ENCODE measurements at places on chromosomes 1 and 21.

GRCh38 chr1:61566177-61566576, 158.8 kb downstream of the TM2D1 start:
- no peak for DNase-seq

DNA sequence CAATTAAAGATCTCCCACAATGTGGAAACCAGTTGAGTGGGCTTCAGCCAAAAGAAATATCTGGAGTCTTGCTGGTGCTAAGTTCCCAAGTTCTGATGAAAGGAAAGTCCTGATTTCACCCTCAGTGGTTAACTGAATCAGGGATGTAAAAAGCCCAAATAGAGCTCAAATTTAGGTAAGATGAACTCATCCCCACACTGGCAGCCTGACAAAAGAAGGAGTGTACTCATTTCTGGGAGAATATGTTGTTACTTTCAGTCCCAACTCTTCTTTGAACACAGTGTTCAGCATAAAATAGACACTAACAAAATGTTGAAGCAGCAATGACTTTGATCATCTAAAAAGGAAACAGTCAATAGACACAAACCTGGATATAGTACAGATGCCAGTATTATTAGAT, 91.7 kb downstream of the CHRM3 start:
- no peak for DNase-seq

- no peak for DNase-seq
Observed at GRCh38 chr1:12081648-12082396, 18.7 kb downstream of the TNFRSF8 start.

DNA sequence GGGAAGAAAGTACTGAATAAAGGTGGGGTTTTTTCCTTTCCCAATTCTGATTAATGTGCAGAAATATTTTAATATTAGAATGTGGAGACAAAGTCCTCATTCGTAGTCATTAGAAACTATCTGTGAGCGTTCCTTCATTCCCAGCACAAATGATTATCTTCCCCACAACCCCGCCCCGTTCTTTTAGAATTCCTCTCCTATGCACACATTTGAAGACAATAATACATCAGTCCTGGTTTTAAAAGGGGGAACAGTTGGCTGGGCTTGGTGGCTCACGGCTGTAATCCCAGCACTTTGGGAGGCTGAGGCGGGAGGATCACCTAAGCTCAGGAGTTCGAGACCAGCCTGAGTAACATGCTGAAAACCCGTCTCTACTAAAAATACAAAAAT, 876 bp downstream of the ALDH9A1 start:
- DNase-seq, result no peak

- no peak for DNase-seq
Observed at GRCh38 chr1:248621770-248622169, 13.1 kb downstream of the OR2T11 start.

- DNase-seq, result no peak
Observed at GRCh38 chr1:202578565-202578964, 131.7 kb downstream of the SYT2 start.

DNA sequence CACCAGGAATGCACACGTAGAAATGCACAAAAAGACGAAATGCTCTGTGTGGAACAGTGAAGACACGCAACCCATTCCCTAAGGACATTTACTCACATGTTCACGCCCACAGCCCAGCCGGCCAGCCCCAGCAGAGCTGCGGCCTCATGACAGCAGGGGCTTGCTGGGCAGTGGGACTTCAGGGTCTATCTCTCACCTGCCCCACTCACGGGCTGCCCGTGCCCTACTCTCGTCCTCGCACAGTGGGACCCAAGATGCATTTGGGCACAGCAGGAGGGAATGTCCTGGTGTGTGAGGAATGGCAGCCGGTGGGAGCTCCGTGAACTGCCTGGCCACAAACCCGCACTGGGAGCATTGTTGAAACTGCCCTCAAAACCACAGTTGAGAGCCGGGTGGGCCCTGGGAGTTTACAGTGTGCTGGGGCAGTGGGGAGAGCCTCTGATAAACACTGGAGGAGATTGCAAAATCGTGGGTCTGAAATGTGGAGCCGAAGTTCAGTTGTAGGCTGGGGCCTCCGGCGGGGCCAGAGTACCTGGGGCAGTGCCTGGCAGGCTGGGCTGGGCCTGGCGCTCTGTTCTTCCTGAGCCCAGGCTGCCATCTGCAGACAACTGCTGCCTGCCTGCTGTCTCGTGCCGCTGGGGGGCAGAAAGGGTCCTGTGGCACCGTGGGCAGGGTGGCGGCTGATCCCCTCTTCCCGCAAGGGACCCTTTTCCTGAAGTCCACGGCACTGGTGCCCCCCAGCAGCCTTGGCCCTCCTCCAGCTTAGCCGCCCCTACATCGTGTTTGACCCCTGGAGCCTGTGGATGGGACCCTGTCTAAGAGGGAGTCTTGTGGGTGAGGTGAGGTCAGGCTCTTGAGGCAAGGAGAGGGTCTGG, 20.7 kb upstream of the POFUT2 start:
- DNase-seq, result no peak

GRCh38 chr1:54584575-54584974, 36.5 kb downstream of the ACOT11 start:
- DNase-seq, result no peak

DNA sequence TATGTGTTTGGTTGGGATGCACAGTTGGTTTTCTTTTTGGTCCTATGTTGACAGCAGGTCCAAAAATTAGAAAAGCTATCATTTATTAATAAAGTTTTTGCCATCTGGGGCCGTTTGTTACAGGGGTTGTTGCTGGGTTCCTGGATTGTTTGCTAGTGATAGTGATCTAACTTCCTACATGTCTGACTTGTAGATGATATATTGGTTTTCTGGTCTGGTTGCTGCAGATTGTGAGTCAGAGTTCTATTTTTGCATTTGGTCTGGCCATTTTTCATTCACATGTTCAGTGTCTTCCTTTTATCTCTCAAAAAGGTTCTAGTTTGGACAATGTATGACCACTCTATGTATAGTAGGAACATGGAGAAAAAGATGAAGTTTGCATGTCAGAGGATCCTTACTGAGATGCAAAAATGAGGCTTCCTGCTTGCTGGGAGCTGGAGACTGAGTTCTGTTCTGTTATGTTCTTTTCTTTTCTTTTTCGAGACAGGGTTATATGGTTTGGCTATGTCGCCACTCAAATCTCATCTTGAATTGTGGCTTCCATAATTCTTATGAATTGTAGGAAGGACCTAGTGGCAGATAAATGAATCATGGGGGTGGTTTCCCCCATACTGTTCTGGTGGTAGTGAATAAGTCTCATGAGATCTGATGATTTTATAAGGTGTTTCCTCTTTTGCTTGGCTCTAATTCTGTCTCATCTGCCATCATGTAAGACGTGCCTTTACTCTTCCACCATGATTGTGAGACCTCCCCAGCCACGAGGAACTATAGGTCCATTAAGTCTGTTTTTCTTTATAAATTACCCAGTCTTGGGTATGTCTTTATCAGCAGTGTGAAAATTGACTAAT, 4.2 kb upstream of the NVL start:
- DNase-seq, result no peak

DNA sequence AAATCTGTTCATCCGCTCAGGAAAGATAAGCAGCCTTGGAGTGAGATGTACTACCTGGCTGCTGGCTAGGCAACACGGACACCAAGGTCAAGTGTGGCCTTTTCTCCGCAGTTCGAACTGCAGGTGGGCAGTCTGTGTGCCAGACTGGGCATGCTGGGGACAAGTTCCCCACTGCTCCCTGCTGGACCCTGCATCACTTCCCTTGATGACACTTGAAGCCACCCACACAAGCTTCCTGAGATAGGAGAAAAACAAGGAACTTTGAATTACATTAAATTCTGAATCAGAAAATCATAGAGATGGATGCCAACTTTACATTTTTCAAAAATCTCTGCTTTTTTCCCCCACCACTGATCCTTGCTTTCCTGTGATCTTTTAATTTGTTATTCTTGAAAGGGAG, 38.3 kb downstream of the BEND5 start:
- DNase-seq, result no peak

All from vagina (tissue), 2 donors.